ENCODE measurements at places on chromosomes 4 and X. TPM values are rescaled to one million over a fixed set of nuclear protein-coding genes. Genes with fewer than 3 reads are reported as not detected.

DNA sequence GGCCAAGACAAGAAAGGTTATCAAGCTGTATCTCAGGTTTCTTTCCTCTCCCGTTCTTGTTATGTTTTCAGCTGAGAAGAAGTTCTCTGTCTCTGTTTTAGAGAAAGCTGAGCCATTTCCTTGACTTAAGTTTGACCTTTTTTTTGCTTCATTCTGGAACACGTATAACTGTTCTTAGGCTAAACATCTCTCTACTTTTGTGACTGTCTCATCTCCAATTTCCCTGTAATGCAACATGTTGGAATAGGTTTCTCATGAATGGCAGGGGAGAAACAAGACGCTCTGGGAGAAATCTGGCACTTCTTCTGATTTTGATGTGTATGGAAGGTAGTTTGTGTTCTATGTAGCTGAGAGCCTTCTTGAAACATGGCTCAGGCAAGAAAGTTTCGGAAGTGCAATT lies 36.2 kb upstream of the SFRP2 start:
- H3K27me3 ChIP-seq, result no peaks in the 10 kb centered on the region
- no peaks in the 10 kb centered on the region for H3K4me1 ChIP-seq
- no peak overlapping the region for H3K27ac ChIP-seq
- DNase-seq, result no peak
- H3K4me3 ChIP-seq, result no peak overlapping the region

GRCh38 chr4:128871948-128872347 lies 62.4 kb downstream of the JADE1 start:
- DNase-seq, result no peak
- no peak overlapping the region for H3K27ac ChIP-seq
- no peaks in the 10 kb centered on the region for H3K4me1 ChIP-seq
- peaks cover 67% of the 10 kb centered on the region for H3K36me3 ChIP-seq
- no peaks in the 10 kb centered on the region for H3K27me3 ChIP-seq

DNA sequence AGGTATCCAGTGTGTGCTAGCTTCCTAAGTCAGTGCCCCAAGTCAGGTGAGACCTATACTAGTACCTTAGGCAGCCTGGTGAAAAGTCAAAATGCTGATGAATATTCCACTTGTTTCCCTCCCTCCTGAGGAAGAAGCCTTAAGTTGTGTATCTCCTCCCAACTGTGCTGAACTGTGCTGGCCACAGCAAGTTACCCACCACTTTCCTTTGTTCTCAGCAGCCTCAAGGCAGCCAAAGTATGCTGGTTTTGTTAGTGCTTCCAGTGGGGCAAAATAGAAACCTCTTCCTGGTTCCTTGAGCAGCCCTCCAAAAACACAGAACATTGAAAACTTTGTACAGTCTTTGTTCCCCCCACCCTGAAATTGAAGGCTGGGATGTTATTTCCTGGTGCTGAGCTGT lies 13.9 kb downstream of the ATG4A start:
- no peaks in the 10 kb centered on the region for H3K4me1 ChIP-seq
- no peaks in the 10 kb centered on the region for H3K27me3 ChIP-seq
- no peak overlapping the region for H3K4me3 ChIP-seq
- no peak for DNase-seq

DNA sequence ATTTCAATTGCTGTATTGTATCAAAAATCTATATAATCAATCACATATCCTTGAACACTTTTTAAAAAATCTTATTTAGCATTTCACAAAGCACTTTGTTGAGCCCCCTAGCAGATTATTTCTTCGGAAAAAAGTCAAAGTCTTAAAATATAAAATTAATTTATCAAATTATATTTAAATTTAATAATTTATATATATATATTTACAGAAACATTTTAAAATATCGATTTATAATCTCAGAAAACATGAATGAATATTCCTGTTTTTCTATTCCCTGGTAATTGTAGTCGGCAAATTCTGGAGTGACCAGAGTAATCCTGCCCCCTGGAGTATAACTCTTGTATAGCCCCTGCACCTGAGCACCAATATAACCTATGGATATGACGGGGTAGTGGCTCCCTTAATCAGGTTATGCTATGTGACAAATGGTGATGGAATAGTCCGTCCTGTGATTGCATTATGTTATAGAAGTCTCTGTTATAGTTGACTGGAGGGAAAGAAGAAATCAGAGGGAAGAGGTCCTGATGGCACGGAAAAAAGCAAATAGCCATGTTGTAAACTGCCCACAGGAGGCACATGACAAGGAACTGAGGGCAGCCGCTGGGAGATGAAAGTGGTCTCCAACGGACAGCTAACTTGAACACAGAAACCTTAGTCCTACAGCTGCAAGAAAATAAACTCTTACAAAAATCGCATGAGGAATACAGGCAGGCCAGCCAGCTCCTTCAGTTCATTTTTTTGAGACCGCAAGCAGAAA lies 1092.3 kb downstream of the ARAP2 start:
- no peak overlapping the region for H3K27ac ChIP-seq
- no peaks in the 10 kb centered on the region for H3K4me1 ChIP-seq
- H3K27me3 ChIP-seq, result no peaks in the 10 kb centered on the region
- H3K4me3 ChIP-seq, result no peak overlapping the region

DNA sequence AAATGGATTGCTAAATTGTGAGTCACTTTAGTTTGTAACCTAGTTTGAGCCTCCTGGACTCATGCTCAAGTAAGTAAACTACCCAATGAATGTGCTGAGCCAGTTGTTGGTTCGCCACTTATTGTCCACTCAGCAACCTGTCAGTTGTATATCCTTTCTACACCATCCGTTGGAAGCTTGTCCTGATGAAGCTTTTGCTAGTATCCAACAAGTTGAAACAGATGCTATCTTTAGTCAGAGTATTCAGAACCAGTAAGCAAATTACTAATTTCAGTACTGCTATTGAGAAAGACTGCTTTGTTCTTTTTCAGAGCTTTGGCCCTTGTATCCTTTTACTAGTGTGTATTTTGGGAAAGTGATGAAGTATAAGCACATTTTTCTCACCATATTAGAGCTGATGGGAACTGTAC lies 4.3 kb upstream of the NAA15 start:
- H3K4me1 ChIP-seq, result peaks cover 17% of the 10 kb centered on the region
- DNase-seq, result no peak
- no peak overlapping the region for H3K27ac ChIP-seq
- no peak overlapping the region for H3K4me3 ChIP-seq
- H3K36me3 ChIP-seq, result peaks cover 13% of the 10 kb centered on the region
- no peaks in the 10 kb centered on the region for H3K27me3 ChIP-seq

- H3K36me3 ChIP-seq, result no peaks in the 10 kb centered on the region
- no peaks in the 10 kb centered on the region for H3K4me1 ChIP-seq
- no peak overlapping the region for H3K4me3 ChIP-seq
- DNase-seq, result no peak
- H3K27ac ChIP-seq, result no peak overlapping the region
Observed at GRCh38 chr4:178696515-178696914, 1254.3 kb upstream of the AGA start.

Gene FGB
- not detected for total RNA-seq

Gene GPM6B
- not detected for total RNA-seq

Gene PAGE2
- total RNA-seq, result not detected

Gene HHIP
- total RNA-seq, result not detected

Gene IBSP
- total RNA-seq, result not detected

Gene LIMCH1
- not detected for total RNA-seq

Gene NAP1L2
- 5.4 TPM for total RNA-seq

Gene XAGE1A
- total RNA-seq, result not detected
